ENCODE measurements at places on chromosomes 4 and X.
A peak's percentile ranks its signal among the peaks of the same experiment; 100 is the strongest.

- DNase-seq = no peak
Observed at GRCh38 chr4:110503270-110504083, 27.5 kb downstream of the ENPEP start.

DNA sequence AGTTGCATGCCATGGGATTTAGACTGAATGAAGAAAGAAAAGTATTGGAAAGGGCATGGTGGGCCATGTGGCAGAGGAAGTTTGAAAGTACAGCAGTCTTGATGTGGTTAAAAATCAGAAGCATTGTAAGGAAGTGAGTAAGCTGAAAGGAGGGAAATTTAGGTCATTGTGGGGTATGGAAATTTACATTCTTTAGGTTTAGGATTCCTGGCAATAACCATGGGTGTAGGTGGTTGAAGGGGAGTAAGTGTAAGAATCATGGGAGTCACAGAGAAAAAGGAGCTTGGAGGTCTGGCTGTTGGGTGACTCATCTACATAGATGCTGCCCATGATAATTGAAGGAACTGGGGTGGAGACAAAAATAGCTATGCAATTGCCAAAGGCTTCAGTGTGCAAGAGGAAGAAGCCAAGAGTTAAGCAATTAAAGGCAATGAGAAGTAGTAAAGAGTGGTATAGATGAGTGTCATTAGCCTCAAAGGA, 243.8 kb upstream of the LDB2 start:
- DNase-seq = no peak

DNA sequence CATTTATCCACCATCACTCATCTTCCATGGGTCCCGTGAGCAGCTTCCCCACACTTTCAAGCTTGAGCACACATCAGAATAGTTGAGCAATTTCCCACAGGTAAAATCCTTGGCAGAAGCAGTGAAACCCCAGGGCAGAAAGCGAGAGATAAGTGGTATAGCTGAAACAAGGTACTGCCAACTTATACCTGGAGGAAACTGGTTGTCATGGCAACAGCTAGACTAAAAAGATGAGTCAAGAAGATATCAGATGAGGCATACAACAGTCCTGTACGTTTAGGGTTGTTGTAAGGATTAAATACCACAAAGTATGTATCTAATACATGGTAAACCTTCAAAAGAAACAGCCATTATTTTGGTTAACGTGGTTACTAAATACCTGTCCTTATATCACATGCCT, 66.9 kb upstream of the PHOX2B start:
- no peak for DNase-seq

- DNase-seq = no peak
Observed at GRCh38 chr4:55530691-55531090, 16.0 kb downstream of the CLOCK start.

GRCh38 chrX:38887222-38887621, 86.0 kb downstream of the MID1IP1 start:
- DNase-seq = no peak

DNA sequence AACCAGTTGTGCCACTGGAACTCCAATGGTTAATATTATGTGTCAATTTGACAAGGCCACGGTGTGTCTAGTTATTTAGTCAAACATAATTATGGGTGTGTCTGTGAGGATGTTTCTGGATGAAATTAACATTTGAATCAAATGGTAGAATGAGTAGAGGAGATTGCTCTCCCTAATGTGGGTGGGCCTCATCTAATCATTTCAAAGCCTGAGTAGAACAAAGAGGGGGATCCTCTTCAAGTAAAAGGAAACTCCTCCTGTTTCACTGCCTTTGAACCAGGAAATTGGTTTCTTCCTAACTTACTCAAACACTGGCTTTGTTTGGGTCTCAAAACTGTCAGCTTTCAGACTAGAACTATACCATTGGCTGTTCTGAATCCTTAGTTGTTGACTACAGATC, 1692.1 kb downstream of the PCDH19 start:
- DNase-seq = no peak

- no peak for DNase-seq
Observed at GRCh38 chr4:1241466-1241935, 7.4 kb downstream of the CTBP1 start.

DNA sequence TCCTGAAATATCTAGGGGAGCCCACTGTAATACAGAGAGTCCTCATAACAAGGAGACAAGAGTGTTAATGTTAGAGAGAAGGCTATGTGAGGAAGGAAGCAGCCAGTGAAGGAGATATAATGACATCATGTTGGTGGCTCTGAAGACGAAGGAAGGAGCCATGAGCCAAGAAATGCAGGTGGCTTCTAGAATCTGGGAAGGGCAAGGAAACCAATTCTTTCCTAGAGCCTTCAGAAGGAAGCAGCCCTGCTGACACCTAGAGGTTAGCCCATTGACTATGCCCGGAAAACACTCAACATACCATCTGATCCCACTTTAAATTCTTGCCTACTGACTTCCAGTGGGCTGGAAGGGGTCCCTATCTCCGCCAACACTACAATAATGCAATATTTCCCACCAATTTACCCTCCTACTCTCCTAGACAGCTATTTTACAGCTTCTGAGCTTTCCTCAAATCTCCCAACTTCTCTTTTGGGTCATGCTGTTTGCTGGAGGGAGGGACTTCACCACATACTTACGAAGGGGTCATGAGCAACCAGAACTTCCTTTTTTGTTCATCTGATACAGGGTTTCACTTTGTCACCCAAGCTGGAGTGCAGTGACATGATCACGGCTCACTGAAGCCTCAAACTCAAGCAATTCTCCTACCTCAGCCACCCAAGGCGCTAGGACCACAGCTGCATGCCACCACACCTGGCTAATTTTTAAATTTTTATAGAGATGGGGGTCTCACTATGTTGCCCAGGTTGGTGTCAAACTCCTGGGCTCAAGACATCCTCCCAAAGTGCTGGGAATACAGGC, 25.2 kb upstream of the G3BP2 start:
- DNase-seq = peak; percentile 34

DNA sequence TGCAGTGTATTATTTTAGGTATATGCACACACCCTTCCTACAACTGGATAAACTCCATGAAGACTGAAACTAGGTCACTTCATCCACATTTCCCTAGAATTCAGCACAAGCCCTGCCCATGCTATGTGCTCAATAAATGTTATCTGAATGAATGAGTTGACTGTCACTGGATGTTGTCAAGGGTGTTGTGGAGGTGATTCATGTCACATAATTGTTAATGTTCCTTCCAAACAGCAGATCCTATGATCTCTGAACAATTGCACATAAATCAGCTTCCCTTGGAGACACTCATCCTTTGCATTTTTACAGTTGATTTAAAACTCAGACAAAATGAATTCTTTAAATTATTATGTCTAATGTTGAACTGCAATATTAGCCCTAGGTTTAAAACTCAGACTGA, 154.7 kb downstream of the TSPAN5 start:
- DNase-seq = no peak

DNA sequence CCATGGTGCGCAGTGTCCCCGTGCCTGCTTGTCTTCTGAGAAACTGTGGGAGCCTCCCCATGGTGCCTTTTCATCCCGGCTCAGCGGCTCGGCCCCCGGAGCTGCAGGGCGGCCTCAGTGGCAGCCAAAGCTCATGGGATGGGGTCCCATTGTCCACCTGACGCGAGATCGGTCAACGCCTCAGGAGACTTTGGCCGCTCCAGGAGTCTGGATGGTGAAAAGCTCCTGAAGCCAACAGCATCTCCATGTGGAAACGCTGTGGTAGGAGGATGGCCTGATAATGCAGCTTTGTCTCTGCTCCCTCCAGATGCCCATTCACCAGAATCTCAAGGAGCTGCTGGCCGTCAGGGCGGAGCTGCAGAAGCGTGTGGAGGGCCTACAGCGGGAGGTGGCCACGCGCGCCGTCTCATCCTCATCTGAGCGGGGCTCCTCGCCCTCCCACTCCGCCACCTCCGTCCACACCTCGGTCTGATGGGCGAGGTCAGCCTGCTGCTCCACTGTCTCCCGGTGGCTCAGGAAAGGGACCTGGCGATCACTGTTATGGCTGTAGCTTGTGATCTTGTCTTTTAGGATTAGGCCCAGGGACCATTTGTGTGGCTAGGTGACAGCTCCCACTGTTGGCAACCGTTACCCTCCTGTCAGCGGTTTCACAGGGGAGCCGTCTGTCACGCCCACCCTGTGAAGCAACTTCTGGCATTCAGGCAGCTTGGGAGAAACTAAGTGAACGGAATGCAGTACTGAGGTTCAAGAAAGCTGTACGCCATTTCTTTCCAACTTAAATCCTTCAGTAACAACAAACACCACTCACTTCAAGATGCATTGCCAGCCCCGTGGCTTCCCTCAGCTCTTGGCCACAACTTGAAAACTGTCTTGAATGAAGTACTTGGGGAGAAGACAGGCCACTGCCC, 69.3 kb downstream of the MTMR1 start:
- DNase-seq = no peak

GRCh38 chr4:93495346-93495745, 333.2 kb upstream of the ATOH1 start:
- DNase-seq = no peak

DNA sequence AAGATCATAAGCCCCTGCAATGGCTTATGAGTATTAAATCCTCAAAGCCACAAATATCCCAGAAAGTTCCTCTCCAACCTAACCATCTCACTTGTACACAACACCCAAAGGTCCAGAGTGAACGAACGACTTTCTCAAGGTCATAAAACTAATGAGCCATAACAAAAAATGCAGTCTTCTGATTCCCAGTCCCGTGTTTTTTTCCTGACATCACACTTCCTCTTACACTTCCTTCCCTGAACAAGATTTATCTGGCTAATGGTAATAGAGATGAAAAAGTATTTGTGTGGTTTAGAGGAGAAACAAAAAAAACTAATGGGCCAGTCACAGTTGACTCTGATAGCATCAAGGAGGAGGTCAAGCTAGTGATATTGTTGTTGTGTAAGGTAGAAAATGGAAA, 99.5 kb upstream of the KLHL13 start:
- no peak for DNase-seq

GRCh38 chr4:8205241-8205707, 6.2 kb downstream of the SH3TC1 start:
- no peak for DNase-seq

GRCh38 chrX:70410921-70411320, 12.2 kb upstream of the GDPD2 start:
- no peak for DNase-seq

- no peak for DNase-seq
Observed at GRCh38 chrX:132407691-132408090, 81.1 kb downstream of the MBNL3 start.

DNA sequence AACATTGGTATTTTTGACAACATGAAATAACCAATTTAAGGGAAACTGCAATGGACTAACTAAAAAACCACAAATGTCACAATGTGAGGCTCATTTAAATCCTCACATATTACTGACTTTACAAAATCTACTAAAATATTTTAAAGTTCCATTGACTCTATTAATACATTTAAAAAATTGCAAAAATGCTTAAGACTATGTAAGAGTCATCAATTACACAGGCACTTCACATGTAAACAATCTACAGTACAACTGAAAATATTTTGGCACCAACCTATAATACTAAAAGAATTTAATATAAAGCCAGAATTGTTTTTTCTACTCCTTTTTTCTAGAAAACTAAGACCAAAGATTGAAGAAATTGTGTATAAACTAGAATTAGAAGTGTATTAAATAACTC, 76.8 kb upstream of the RBMXL3 start:
- no peak for DNase-seq

DNA sequence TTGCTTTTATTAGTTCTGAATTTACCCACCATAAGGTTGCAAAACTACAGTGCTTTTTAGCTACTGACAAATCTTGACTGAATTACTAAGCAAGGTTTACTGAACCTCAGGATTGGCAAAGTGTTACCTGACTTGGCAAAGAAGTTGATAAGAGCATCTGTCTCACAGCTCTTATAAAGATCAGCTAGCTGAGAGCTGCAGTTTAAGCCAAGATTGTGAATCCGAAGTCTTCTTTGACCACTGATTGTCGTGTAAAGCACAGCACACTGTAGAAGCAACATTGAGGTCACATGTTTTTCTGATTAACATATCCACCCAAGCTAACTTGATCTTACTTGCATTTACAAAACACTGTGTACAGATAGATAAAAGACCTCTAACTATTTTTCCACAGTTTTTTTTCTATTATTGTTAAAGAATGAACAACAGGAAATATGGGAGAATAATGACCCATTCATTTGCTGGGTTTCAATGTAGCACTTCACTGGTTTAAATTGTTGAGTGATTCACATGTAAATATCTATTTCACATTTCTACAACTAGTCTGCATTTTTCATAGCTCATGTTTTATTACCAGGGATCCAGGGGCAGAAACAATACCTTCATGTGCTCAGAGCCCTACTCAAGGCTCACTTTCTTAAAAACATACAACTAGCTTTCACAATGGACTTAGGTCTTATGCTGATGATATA, 54.0 kb downstream of the METTL14 start:
- DNase-seq = no peak

DNA sequence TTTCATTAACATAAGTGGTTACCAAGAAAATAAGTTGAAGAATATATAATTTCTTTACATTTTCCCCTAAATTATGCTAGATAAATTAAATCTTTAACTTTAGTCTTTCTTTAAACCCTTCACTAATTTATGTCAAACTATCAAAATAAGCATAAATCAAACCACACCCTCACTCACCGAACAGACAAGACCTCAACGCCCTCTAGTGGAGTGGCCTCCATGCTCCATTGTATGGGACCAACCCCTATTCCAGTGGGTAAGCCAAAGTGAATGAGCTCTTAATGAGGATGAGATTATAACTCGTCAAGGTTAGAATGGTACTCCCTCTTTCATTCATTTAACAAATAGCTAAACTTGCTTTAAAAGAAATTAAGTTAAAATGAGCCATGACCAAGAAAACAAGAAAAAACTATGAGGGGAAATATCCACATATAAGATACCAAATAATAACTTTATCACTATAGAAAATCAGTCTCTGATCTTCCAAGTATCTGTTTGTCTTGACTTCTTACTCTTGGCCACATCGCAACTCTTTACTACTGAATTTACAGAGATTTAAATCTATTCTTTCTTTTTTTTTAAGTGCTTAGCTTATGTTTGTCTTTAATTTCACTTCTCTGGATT, 15.6 kb upstream of the BBS12 start:
- peak; percentile 71 for DNase-seq

- DNase-seq = no peak
Observed at GRCh38 chrX:101417190-101417589, 9.2 kb downstream of the HNRNPH2 start.

Measured in CD4-positive, alpha-beta T cell treated with Interleukin-15 for 4 hours (primary cell).